NCI-H1694 treated with DMSO at 0.1 percent for 48 hours (cell line): ENCODE measurements at places on chromosomes 4 and X.

GRCh38 chr4:55125763-55126541 is 557 bp upstream of the KDR start:
- no peak for DNase-seq

GRCh38 chrX:47172549-47172948 is 21.1 kb upstream of the UBA1 start:
- DNase-seq = no peak

- DNase-seq = no peak
Measured at GRCh38 chr4:124564121-124564520, 148.4 kb downstream of the ANKRD50 start.

DNA sequence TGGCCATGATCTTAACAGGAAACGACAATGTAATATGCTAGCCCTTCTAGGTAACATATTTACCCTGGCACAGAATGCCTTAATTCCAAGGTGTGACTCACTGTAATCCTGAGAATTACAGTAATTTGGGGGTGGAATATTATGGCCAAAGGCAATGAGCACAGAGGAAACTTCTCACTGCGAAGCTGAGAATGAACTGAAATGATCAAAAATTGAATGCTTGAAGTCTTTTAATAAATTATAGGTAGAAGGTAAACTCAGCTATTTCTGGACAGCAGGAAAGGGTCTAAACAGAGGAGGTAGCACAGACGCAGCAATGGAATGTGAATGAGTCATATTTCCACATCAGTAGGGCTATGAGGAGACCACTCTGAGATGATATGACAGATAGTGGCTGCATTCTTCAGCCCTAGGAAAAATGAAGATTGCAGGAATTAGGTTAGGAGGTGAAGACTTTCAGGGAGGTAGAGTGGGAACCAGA is 312.6 kb downstream of the PACRGL start:
- DNase-seq = no peak

- no peak for DNase-seq
Measured at GRCh38 chrX:69178592-69178991, 13.3 kb upstream of the PJA1 start.

- no peak for DNase-seq
Measured at GRCh38 chrX:1124531-1124930, 87.9 kb downstream of the CRLF2 start.

- no peak for DNase-seq
Measured at GRCh38 chrX:46716796-46717195, 42.1 kb downstream of the SLC9A7 start.

GRCh38 chrX:123835661-123836371 is 24.0 kb upstream of the XIAP start:
- DNase-seq = no peak

- DNase-seq = no peak
Measured at GRCh38 chr4:1285151-1285789, 4.4 kb upstream of the MAEA start.

- DNase-seq = no peak
Measured at GRCh38 chr4:1317177-1318045, 27.7 kb downstream of the MAEA start.

DNA sequence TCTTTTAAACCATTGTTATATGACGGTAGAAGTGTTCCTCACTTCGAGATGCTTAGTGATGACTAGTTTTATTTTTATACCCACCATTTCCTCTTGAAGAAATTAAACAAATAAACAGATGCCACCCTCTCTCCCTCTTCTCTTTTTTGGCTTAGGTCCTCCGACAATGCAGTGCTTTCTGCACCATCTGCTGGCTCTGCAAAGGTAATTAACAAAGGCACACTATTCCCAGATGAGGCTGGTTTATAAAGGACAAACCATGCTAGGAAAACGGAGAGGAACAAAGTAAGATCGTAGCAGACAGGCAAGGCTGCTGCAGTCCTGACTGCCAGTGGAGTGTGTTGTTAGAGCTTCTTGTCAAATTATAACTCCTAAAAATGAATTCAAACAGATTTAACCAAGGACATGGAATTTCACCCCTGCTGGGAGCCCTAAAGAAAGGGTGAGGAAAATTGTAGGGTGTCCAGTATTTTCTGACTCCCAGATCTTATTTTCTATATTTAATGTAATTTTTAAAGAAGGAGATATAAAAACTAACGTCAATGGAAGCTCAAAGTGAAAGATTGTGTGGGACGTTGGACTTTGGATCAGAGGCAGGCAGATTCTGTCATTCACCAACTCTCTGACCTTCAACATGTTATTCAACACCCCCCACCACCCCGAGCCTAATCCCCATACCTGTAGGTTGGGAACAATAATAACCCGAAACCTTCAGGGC is 142.1 kb downstream of the CPEB2 start:
- no peak for DNase-seq
